Activated T-helper 1 cell treated with anti-CD3 and anti-CD28 coated beads, Interleukin-2, amount 50 U/mL, for 16 hours (primary cell): ENCODE measurements at places on chromosomes 7 and 10.

GRCh38 chr10:18359812-18360211 lies 219.6 kb downstream of the CACNB2 start:
- no peak for DNase-seq

- DNase-seq, result no peak
These were observed 201.5 kb downstream of the PRPF18 start for GRCh38 chr10:13788320-13788600.

DNA sequence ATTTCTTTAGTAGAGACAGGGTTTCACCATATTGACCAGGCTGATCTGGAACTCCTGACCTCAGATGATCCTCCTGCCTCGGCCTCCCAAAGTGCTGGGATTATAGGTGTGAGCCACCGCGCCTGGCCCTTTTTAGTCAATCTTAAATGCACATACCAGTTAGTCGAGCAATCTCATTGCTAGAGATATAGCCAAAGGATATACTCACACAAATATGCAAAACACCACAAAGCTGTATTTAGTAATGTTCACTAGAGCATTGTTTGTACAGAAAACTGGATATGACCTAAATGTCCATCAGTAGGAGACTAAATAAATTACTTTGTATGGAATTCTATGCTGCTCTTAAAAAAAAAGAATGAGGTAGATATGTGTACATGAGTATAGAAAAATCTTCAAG lies 24.5 kb upstream of the IL6 start:
- DNase-seq, result no peak

GRCh38 chr10:11197266-11197712 lies 179.6 kb downstream of the CELF2 start:
- no peak for DNase-seq

- no peak for DNase-seq
These were observed 86.6 kb upstream of the INSYN2A start for GRCh38 chr10:127283017-127283416.

- DNase-seq, result no peak
These were observed 90.7 kb downstream of the TFPI2 start for GRCh38 chr7:93799750-93800357.

DNA sequence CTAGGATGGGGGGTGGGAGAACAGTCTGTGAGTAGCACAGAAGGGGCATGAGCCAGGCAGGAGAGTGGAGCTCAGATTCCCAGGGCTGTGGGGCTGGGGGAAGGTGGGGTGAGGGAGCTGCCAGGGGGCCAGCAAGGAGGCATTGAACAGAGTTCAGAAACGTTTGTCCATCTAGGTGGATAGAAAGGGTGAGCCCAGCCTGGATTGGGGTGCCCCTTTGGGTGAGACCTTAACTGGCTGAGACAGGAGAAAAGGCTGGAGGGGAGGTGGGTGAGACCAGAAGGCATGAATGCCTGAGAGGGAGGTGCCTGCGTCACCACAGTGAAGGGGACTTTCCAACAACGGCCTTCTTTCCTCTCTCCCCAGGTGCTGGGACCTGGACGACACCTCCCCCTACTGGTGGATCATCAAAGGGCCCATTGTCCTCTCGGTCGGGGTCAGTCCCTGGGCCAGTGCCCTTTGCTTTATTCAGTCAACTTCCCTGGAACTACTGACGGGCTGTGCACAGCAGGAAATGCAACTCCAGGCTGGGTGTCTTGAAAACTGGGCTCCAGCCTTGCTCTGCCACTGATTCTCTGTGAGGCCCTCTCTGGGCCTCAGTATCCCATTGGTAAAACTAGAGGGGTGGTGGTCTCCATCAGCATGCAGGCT lies 11.0 kb downstream of the GHRHR start:
- DNase-seq, result no peak

DNA sequence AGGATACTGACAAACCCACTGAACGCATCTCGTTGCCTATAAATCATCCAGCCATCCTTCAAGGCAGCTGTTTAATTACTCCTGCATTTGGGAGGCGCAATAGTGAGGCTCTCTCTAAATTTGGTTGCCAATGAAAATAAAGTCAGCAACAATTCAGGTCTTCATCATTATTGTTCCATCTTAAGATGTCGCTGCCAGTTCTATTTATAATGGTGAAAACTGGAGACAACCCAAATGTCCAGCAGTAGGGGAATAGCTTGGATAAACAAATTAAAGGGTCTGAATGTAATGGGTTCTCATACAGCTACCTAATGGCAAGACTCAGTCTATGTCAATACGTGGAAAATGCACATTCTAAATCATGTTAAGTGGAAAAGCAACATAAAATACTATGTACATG lies 120.1 kb upstream of the PLXNA4 start:
- DNase-seq, result no peak

GRCh38 chr7:11182736-11183135 lies 209.1 kb downstream of the PHF14 start:
- DNase-seq, result no peak

- no peak for DNase-seq
These were observed 77.9 kb upstream of the SAMD8 start for GRCh38 chr10:75033399-75034130.

- DNase-seq, result no peak
These were observed 45.7 kb downstream of the COPG2 start for GRCh38 chr7:130622866-130623265.

- DNase-seq, result no peak
These were observed 7.1 kb downstream of the ERV3-1 start for GRCh38 chr7:64999165-65000004.

GRCh38 chr10:101235766-101236165 lies 6.5 kb upstream of the LBX1 start:
- DNase-seq, result no peak

GRCh38 chr7:36129048-36129534 lies 24.0 kb upstream of the EEPD1 start:
- DNase-seq, result no peak

- DNase-seq, result no peak
These were observed 18.2 kb downstream of the ATAD1 start for GRCh38 chr10:87799860-87800259.

DNA sequence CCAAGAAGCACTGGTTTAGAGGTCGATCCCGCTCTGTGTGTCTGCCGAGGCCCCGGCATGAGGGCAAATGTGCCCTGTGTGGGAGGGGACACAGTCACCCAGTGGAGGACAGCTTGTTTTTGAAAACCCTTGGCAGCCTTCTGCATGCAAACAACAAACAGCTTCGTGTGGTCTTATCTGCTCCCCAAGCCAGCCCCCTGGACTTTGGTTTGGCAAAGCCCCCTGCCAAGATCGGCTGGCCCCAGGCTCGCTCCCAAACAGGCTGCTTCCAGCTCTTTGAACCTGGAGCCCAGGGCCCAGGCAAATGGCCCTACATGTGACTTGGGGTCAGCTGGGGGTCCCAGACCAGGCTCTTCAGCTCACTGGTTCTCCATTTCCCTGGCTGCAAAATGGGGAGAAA lies 2.9 kb downstream of the ELN start:
- DNase-seq, result no peak

DNA sequence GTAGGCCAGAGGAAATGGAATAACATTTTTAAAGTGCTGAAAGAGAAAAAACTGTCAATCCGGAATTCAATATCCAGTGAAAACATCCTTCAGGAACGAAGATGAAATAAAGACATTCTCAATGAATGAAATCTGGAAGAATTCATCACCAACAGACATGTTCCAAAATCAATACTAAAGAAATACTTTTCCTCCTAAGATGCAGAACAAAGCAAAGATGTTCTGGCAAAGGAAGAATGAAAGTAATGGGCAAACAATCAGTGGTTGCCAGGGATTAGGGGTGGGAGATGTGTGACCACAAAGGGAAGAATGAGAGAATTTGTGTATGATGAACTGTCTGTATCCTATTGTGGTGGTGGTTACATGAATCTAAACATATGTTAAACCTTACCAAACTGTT lies 52.8 kb upstream of the EEPD1 start:
- DNase-seq, result no peak

DNA sequence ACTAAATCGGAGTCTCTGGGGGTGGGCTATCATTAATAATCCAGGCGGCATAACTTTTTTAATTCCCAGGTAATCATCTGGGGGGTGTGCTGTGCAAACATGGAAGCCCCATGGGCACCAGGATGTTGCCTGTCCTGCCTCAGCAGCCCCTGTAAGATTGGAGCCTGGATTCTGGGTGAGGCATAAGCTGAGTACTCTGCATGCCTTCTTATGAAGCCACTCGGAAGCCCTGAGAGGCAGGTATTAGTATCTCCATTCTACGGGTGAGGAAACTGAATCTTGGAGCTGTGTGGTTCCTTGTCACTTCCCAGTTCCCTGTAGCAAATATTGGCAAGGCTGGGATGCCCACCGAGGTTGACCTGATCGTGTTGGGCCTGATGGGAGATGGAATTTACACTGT lies 7.4 kb upstream of the OPN4 start:
- DNase-seq, result no peak

DNA sequence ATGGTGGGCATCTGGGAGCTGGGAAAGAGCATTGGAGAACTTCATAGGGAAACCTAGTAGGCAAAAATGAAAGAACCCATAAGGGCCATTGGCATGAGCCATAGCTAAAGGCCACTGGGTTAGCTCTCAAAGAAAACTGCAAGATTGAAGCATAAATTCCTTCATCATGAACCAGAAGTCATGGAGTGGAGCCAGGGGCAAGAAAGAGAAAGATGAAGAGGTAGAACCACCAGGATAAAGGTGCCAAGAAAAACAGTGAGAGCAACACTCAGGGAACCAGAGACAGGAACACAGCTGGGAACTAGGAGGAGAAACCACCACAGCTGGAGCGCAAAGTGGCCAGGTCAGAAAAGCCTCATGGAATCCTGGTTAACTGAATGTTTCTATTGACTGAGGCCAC lies 11.5 kb upstream of the SGMS1 start:
- no peak for DNase-seq

GRCh38 chr10:74234569-74234968 lies 83.5 kb downstream of the ADK start:
- no peak for DNase-seq

DNA sequence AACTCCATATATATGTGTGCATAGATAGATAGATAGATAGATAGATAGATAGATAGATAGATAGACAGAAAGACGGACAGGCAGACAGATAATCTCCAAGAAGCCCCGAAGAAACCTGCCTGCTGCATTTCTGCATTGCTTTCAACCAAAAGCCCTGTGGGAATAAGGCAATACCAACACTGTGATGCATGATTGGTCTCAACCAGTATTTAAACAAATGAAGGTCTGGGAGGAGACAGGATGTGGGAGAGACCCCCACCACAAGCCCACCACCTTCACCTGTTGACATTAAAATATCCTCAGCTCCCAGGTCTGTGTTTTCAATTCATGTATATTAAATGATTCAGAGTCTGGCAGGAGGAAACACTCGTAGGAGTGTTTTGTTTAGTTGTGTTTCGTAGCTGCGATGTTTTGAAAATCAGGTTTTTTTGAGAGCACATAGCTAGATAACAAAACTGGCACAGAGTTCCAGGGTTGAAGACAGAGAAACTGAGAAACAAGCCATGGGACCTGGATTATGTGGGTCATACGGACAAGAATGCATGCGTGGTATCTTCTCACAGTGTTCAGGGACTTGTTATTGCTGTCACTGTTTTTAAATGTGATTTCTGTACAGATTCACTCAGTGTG lies 200.7 kb upstream of the AHR start:
- no peak for DNase-seq

GRCh38 chr7:151679071-151679708 lies 159.5 kb upstream of the RHEB start:
- no peak for DNase-seq

- no peak for DNase-seq
These were observed 192.3 kb upstream of the SHH start for GRCh38 chr7:156004265-156005201.
